ENCODE measurements at places on chromosomes 11 and 22.

DNA sequence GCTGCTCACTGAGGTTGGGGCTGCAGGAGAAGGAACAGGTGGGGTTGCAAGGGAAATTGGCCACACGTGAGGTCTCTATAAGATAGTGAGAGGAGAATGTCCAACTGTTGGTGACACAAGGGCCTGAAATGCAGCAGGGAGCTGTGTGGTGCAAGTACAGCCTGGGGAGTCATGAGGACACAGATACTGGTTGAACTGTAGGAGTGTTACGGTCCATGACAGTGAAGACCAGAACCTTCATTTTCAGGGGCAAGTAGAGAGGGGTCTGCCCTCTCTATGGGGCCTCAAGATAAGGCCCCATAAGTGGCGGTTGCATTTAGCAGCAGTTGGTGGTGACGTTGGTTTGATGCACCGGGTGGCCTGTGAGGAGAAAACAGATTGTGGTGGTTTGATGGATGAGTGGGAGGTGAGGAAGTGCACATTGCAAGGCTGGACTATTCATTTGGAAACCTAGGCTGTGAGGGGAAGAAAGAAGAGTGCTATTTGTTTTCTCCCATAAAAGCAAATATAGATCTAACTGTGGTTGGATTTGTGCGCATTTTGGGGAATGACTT is 39.4 kb downstream of the MICAL2 start:
- no peak for DNase-seq

DNA sequence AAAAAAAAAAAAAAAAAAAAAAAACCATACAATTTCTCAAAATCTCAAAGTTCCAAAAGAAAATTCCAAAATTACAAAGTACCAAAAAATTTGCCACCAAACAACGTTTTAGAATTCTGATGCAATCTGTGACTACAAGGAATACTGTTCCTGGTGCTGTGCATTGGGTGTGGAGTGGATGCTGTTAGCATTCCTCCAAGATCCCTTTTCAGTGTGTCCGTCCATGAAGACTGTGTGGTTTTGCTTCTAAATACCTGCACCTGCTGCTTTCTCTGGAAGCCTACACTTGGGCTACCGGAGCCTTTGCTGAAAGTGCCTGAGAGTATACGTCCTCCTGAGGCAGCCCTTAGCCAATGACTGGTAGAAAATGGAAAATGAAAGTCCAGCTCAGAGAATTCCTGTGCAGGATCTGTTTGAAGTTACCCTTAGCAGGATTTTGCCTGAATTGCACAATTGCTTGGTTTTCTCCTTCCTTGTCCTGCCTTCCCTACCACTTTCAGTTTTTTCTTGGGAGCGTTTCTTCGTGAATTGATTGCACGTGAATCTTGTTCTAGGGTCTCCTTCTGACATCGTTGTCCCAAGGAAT is 140.8 kb downstream of the TRPC6 start:
- no peak for DNase-seq

DNA sequence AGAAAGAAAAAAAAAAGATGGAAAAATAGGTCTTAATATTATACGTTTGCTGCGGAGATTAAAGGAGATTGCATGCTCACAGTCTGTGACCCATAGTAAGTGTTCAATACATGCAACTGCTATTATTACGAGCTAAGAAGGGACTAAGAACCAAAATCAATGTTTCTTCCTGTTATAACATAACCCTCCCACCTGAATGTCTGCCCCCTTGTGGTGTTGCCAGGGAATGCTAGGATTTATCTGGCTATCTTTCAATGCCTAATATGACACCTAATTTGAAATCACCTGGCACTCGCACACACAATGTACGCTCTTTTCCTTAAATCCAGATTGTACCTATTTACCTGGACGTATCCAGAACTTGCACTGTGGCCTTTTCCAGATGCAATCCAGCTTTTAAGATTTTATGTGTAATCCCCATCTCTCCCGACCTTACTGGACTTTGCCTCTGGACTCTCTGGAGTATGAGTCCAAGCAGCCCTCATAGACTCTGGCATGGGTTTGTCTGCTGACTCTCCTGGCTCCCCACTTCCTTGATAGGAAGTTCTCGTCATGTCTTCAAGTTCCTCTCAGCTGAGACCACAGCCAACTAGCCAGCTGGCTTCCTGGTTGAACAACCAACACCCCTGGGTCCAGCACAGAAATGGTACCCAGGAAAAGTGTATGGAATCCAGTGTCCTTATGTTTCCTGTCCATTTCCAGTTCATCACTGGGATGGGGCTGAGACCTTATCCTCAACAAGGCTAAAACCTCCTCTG is 151.5 kb downstream of the CCDC34 start:
- DNase-seq = no peak

- no peak for DNase-seq
Observed at GRCh38 chr11:117833401-117833891, 8.9 kb upstream of the FXYD2 start.

- no peak for DNase-seq
Observed at GRCh38 chr11:116525961-116526495, 246.8 kb downstream of the BUD13 start.

- no peak for DNase-seq
Observed at GRCh38 chr11:107397357-107397756, 60.3 kb downstream of the CWF19L2 start.
